Uterus (tissue), 4 donors: ENCODE measurements at places on chromosomes 2 and 18.

- DNase-seq, result no peak
Measured at GRCh38 chr18:7116001-7116730, 1.4 kb downstream of the LAMA1 start.

- no peak for DNase-seq
Measured at GRCh38 chr2:209525834-209526281, 102.0 kb downstream of the MAP2 start.

GRCh38 chr18:21857871-21858270, 117.3 kb downstream of the MIB1 start:
- no peak for DNase-seq

- no peak for DNase-seq
Measured at GRCh38 chr18:33749834-33750233, 171.8 kb downstream of the ASXL3 start.

- no peak for DNase-seq
Measured at GRCh38 chr2:215140166-215140707, 1.8 kb upstream of the ABCA12 start.

DNA sequence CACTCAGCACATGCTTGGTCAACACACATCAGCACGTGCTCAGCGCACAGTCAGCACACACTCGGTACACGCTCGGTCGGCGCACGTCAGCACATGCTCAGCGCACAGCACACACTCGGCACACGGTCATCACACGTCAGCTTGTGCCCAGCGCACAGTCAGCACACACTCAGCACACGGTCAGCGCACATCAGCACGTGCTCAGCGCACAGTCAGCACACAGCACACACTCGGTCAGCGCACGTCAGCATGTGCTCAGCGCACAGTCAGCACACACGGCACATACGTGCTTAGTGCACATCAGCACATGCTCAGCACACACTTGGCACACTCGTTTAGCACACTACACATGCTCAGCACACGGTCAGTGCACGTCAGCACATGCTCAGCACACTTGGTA, 49.7 kb upstream of the NFATC1 start:
- no peak for DNase-seq
